ENCODE measurements at places on chromosomes 5 and 9.

DNA sequence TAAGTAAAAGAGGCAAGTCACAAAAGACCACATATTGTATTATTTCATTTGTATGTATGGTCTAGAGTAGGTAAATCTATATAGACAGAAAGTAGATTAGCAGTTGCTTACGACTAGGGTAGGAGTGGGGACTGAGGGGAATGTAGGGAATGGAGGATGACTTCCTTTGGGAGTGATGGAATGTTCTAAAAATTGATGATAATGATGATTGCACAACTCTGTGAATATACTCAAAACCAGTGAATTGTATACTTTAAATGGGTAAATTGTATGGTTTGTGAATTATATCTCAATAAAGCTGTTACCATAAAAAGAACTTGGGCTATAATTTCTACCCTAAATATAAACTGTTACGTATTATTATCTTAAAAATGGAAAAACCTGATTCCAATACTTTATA is 35.0 kb downstream of the ADAMTS6 start:
- no peak for DNase-seq

DNA sequence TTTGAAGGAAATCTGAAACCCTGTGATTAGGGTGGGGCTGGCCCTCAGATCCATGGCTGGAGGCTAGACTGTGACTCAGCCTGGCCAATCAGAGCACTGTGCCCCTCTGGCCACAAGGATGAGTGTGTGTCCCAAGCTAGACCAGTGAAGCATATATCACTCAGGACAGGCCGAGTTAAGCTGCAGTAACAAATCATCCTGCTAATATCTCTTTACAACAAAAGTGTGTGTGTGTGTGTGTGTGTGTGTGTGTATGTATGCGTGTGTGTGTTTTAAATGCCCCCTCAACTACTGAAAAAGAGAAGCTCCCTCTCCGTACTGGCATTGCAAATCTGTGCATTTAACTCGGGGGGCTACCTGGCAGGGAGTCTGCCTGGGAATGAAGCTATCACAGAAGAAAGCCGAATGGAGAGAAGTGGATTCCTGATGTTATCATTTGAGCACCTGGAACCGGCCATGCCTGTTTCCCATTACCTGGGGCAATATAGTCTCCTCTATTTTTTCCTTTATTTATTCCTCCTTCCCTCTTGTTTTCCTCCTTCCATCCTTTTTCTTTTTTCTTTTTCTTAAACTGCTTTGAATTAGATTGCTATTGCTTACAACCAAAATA is 25.6 kb downstream of the STC2 start:
- no peak for DNase-seq

GRCh38 chr9:522658-523057 is 308.0 kb downstream of the DOCK8 start:
- DNase-seq, result no peak

DNA sequence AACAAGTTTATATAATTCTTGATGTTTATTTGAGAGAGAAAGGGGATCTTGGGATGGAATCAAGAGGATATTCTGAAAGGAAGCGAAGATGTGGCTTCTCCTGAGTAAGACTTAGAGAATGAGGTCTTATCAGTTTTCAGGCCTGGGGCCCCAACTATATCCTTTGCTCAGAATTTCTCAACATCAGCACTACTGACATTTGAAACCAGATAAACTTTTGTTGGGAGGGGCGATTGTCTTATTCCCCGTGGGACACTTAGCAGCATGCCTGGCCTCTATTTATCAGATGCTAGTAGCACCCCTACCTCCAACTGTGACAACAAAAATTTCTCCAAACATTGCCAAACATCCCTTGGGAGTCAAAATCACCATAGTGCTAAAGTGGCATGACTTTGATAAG is 567.7 kb downstream of the MAT2B start:
- DNase-seq, result no peak

- no peak for DNase-seq
These were observed 127.3 kb upstream of the NR4A3 start for GRCh38 chr9:99694393-99694792.

DNA sequence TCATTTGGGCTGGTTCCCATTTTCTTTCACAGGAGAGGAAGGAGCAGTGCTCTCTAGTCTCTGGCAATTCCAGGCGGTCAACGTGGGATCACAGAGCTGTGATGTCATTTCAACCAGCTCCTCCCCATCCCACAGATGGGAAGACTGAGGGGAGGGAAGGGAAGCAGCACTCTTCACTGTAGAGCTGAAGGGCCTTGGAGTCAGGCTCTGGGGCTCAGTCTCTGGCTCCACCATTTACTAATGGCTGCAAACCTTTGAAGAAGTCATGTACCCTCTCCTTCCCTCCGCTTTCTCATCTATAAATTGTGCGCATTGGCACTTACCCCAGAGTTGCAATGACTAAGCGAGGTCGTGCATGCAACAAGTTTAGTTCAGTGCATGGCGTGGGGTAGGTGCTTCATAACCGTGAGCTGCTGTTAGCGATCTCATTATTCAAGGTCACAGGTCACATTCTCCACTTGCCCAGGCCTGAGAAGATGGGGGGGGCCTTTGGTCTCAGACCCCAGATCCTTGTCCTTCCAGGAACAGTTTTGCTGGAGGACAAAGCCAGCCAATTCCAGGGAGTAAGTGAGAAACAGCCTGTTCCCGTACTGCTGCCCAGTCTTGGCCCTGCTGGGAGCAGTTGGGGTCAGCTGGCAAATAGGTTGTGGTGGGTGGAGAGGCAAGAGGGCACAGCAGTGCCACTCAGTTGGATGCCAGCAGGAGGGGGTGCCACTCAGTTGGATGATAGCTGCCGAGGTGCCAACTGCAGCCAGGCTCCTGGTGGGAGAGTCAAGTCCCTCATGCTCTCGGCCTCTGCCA is 136.7 kb downstream of the RGS3 start:
- no peak for DNase-seq

GRCh38 chr9:7782400-7783120 is 17.0 kb downstream of the DMAC1 start:
- DNase-seq, result no peak

DNA sequence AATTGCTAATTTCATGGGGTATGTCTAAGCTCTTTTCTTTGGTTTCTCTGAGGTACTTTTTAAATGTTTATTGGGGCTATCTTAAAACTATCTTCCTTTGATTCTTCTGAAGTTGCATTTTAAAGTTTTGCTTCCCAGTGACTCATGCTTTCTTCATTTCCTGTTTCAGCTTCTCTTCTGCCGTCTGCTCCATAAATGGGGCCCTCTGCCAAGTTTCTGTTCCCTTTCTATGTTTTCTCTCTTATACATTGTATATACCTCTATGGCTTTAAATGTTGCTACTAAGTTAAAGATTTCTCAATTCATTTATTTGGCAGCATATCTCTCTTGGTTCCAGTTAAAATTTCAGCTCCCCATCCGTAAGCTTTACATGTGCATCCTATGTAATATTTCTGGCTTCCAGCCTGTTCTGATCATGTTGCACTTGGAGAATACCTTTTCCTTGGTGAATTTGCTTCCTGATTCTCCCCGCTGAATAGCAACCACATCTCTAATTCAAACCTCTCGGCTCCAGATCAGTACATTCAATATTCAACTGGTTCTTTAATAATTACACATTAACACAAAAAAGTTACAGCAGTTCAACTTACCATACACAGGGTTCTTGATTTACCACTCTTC is 125.3 kb downstream of the ST8SIA4 start:
- DNase-seq, result no peak

GRCh38 chr5:118775790-118776499 is 212.4 kb downstream of the DTWD2 start:
- DNase-seq, result no peak

- DNase-seq, result no peak
These were observed 40.4 kb upstream of the FGF1 start for GRCh38 chr5:142726188-142726731.

DNA sequence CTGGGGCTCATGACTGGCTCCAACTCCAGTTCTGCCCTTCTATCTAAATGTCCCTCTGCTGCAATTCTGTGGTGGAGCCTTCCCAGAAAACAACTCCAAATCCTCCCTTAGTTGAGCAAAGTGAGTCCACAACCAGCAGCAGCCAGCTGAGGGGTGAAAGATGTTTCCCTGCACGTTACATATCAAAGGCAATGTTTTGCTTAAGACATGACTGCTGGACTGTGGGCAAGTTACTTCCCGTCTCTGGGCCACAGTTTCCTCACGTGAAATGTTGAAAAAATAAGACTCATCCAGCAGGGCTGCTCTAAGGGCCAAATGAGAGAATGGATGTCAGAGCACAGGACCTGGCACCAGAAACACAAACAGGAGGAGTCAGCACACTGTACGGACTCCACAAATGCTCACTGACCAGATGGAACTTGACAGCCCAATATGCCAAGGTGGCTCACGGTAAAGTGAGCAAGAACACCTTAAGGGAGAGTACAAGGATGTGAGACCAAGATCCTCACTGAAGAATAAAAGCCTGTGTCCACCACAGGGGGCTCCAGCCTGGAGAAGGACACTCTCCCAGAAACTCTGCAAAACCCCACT is 138.4 kb upstream of the ABCA1 start:
- DNase-seq, result no peak

GRCh38 chr5:18675041-18675440 is 1040.8 kb downstream of the TAF11L14 start:
- no peak for DNase-seq

DNA sequence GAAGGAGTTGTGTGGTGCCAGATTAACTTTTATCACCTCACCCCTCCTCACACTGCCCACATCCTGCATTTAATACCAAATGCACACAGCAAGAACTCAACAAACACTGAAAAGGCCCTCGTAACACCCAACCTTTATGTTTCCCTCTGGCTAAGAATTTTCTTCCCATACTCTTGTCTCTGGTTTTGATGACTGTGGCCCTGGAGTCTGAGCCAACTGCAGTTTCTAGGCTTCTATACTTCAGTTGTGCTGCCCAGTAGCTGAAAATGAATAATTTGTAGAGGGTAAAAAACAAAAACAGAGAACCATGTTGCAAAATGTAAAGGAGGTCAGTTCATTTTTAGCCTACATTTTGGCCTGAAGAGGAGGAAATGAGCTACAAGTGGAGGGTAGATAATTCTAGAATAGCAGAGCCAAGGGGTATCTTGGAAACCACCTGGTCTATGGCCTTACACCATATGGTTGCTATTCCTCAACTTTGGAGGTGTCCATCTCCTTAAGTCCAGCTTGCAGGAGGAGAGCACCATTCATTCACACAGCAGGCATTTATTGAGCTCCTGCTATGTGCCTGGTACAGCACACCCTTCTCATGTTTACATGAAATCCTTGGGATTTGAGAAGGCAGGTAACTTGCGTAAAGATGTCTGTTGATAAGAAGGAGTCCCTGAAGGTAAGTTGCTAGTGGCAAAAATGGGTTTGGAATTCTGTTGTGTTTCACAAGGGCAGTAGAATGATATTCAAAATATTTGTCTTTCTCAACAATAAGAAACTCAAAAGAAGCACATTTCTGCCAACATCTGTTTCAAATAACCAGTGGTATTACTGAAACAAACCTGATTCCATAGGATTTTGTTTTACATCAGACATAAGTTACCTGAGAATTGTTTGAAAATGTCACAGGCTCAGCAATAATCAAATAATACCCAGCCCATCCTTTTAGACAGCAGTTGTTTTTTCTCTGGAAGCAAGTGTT is 83.8 kb upstream of the TNFAIP8 start:
- DNase-seq, result no peak

DNA sequence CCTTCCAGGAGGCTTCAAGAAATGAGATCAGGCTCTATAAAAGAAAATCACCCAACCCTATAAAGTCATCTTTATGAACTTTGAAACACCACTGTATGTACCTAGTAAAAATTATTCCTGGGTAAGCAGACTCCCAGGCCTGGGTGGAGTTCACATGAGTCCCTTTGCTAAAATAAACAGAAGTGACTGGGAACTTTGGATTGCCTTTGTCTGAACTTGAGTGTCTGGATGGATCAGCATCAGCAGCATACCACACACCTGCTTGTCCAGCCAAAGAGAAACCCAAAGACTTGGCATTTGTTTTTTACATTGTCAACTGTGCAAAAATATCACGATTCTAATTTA is 79.6 kb upstream of the CDKN2B start:
- DNase-seq, result no peak

DNA sequence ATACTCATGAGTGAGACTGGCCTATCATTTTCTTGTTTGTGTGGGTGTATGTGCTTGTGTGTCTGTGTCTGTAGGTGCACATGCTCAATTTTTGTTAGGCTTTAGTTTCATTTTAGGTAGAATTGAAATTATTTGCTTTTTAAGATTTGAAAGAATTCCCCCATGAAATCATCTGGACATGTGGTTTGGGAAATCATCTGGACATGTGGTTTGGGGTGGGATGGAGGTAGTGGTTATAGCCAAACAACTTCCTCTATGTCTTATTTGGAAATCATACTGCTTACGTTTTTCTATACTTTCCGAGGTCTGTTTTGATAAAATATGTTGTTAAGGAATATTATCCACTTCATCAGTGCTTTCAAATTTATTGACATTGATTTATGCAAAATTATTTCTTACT is 485.4 kb upstream of the CLINT1 start:
- no peak for DNase-seq

GRCh38 chr5:5062525-5063302 is 77.4 kb upstream of the ADAMTS16 start:
- no peak for DNase-seq

GRCh38 chr9:131628459-131629225 is 83.3 kb downstream of the PRRT1B start:
- DNase-seq, result no peak

- DNase-seq, result no peak
These were observed 70.4 kb upstream of the FCN1 start for GRCh38 chr9:134987906-134988700.

DNA sequence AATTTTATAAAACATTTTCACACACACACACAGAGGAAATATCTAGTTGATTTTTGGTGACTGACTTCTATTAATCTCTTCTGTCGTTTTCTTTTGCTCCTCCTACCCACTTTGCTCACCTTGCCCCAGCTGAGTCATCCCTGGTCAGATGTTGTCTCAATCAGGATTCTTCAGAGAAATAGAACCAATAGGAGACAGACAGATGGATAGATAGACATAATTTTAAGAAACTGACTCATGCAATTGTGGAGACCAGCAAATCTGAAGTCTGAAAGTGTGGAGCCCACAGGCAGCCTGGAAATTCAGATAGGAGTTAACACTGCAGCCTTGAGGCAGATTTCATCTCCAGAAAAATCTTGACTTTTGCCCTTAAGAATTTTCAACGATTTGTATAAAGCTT is 37.0 kb upstream of the PIK3R1 start:
- DNase-seq, result no peak

- DNase-seq, result no peak
These were observed 18.0 kb upstream of the ENHO start for GRCh38 chr9:34540827-34541226.

- DNase-seq, result no peak
These were observed 82.4 kb downstream of the FOXD1 start for GRCh38 chr5:73365990-73366667.

DNA sequence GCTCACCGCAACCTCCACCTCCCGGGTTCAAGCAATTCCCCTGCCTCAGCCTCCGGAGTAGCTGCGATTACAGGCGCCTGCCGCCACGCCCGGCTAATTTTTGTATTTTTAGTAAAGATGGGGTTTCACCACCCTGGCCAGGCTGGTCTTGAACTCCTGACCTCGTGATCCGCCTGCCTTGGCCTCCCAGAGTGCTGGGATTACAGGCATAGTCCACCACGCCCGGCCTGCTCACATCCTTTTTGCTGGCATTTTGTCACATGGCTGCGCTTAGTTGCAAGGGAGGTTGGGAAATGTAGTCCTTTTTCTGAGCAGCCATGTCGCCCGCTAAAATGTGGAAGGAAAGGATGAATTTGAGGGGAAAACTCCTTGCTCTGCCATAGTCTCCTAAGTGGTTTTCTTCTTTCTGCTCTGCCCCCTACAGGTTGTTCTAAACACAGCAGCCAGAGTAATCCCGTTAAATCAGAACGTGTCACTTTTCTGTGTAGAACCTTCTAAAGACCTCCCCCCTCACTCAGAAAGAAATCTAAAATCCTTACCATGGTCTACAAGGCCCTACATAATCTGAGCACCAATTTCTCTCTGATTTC is 57.8 kb upstream of the HSPA9 start:
- DNase-seq, result no peak
